ENCODE measurements at places on chromosomes 2 and 18. TPM values are rescaled to one million over a fixed set of nuclear protein-coding genes. Genes with fewer than 3 reads are reported as not detected.

ALPG gene
- 1.0 TPM for total RNA-seq

MIB1 gene
- 62.0 TPM for total RNA-seq

SF3B6 gene
- total RNA-seq: 56.1 TPM

TM4SF20 gene
- not detected for total RNA-seq

DNA sequence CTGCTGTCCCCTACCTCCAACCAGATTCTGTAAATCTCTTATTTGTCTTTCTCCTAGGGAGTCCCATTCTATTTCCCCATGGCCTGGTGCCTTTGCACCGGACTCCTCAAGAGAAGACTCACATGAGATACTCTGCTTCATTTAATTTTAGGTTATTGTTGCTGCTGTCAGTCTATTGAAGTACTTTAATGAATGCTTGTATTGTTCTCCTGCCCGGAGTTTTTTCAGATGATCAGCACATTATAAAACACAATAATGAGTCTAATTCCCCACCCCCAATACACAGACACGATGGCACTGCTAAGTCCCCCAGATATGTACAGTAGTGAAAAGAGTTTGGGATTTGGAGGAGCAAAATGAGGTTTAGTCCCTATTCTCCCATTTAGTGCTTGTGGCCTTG, 58.9 kb downstream of the HAUS1 start:
- H3K27me3 ChIP-seq: no peaks in the 10 kb centered on the region
- no peak overlapping the region for H3K27ac ChIP-seq
- no peaks in the 10 kb centered on the region for H3K4me1 ChIP-seq

GRCh38 chr2:145760781-145761649, 1241.1 kb upstream of the ZEB2 start:
- peaks cover 10% of the 10 kb centered on the region for H3K4me1 ChIP-seq
- H3K36me3 ChIP-seq: no peaks in the 10 kb centered on the region
- no peak overlapping the region for H3K27ac ChIP-seq
- DNase-seq: peak; percentile 98
- H3K4me3 ChIP-seq: no peak overlapping the region

IL18RAP gene
- total RNA-seq: 1.00 TPM

GRCh38 chr2:185202945-185203528, 535.6 kb upstream of the FSIP2 start:
- H3K4me1 ChIP-seq: no peaks in the 10 kb centered on the region
- no peak overlapping the region for H3K4me3 ChIP-seq
- H3K36me3 ChIP-seq: no peaks in the 10 kb centered on the region
- DNase-seq: no peak
